Testis (tissue), 5 donors: ENCODE measurements at places on chromosomes 4 and X. TPM values are rescaled to one million over a fixed set of nuclear protein-coding genes. Genes with fewer than 3 reads are reported as not detected.

Gene RENBP
- 4.8 TPM for polyA plus RNA-seq

Gene PDZD4
- 11.2 TPM for polyA plus RNA-seq

DNA sequence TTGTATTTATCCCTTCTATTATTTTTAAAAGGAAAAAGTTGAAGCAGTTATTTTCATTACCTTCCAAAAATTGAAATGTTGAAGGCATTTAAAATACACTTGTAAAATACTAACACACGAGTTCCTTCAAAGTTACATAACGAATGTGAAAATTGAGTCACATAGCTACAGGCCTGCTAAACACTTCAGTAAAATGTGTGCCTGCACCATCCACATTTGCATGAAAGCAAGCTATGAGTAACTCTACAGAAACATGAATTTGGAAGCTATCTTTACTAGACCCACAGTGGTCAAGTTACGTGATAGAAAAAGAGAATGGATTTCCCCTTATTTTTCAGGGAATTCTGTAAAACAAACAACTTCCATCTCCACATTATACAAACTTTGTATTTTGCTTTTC, 1148.8 kb upstream of the PCDH7 start:
- DNase-seq, result no peak

DNA sequence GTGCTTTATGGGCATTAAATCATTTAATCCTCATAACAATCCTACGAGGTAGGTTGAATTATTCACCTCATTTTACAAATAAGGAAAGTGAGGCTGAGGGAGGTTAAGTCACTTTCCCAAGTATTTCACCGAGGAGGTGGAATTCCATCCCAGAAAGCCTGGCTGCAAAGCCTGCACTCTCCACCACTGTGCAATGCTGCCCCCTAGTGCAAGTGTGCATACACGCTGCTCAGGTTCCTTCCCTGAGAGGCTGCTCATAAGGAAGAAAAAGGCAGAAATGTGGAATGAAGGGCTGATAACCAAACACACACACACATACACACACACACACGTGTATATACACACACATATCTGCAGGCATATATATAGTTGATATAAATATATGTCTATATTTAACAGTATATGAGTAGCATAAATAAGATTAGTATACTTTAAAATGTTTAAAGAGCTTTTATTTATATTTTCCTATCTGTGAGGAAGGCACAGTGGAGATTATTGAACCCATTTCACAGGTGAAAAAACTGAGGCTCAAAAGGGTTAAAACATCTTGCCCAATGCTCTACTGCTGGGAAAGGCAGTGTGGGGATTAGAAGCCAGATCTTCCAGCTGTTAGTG, 714.5 kb upstream of the TENM3 start:
- peak; percentile 80 for DNase-seq
